ENCODE measurements at places on chromosomes 13 and 19.

DNA sequence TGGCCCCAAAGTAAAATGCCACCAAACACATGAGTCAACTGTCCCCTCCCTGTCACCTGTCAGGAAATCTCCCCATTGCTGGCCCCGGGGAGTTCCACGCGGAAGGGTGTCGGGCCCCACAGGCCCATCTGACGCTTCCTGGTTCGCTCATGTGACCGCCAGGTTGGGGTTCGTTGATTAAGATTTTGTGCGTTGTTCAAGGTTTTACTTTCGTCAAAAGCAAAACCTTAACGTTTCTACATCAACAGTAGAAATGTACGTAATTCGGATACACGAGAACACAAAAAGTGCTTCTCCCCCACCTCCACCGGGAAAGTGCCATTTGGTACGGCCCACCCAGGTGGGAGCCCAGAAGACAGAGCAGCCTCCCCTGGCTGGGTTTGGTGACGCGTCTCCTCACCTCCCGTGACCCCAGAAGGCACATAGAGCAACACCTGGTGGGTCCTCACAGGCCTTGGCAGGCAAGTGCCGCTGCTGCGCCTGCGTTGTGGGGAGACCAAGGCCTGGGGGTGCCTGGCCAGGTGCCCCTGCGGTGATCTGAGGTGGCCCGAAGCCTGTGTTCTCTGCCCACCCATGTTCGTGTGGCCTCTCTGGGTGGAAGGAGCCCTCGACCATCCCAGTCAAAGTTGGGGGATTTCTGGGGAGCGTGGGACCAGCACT lies 161.6 kb downstream of the KDM4B start:
- DNase-seq: peak; percentile 31

DNA sequence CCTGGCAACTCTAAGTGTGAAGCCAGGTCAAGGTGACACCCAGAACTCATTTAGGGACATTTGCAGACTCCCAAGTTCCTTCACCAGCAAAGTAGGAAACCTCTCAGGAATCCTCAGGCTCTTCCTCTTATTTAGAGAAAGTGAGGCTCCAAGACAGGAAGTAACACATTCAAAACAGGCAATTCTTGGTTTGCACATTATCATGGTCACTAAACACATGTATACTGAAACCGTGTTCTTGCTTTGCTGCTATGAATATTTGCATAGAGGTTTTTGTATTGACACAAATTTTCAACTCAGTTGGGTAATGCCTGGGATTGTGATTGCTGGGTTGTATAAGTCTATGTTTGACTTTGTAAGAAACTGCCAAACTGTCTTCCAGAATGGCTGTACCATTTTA lies 13.2 kb upstream of the URI1 start:
- DNase-seq: no peak

- DNase-seq: no peak
Observed at GRCh38 chr13:86976521-86977324, 694.4 kb upstream of the SLITRK5 start.

GRCh38 chr19:39359026-39359425 lies 16.8 kb downstream of the SAMD4B start:
- no peak for DNase-seq

DNA sequence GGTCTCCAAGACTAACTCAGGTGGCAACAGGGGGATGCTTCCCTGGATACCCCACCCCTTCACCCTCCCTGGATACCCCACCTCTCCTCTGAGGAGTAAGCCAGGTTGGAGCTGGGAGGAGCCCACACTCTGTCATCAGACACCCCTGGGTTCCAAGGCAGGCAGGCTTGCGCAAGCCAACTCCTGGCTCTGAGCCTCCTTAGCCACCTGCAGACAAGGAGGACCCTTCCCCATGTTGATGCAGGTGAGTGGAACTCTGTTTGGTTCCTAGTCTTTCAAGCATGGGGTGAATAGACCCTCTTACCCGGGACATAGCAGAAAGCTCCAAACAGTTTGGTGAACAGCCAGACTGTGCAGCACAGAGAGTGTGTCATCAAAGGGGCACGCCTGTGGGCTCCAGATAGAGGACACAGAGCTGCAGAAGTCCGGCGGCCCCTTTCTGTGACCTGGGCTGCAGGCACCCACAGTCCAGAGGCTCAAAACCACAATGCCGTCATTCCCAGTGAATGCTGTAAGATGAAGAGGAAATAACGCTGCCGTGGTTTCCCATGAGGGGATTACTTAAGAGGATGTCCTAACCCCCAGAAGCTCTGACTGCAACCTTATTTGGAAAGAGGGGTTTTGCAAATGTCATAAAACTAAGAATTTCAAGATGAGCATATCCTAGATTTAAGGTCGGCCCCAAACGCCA lies 12.1 kb upstream of the HAS1 start:
- no peak for DNase-seq

DNA sequence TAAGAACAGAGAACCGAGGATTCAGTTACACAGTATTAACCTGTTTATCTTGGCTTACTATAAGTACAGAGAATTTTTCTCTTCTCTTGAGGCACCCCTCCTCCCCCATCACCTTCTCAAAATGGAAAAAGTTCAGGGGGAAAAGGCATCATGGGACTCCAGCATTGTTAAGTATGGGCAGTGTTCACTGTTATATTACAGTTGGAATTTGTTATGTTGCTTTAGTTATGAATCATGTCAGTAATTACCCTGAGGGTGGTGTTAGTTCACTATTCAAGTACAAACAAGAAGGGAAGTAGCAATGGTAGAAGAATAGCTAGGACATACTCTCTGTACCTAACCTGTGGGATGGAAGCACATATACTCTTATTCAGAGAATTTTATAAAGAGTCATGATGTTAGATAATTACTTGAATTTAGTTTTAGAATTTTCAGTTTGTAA lies 12.0 kb downstream of the LPAR6 start:
- DNase-seq: no peak

- DNase-seq: no peak
Observed at GRCh38 chr13:76086729-76087128, 450.6 kb downstream of the LMO7 start.

- DNase-seq: no peak
Observed at GRCh38 chr19:52211926-52212571, 22.2 kb downstream of the PPP2R1A start.

DNA sequence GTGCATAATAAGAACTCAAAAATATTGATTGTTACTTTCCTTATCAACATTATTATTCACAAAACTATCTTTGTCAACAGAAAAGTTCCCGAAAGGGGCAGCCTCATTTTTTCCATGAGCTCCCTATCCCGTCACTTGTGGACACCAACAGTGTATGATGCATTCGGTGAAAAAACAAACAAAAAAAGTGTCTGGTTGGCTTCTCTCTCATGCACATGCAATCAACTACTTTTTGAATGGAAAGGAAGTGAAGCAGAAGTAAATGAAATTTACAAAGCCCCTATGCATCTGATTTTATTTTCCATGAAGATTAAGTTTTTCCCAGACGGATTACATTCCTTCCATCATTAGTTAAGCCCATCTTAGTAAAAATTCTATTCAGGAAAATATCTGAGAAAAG lies 526.9 kb downstream of the RFC3 start:
- no peak for DNase-seq

- DNase-seq: no peak
Observed at GRCh38 chr13:79336966-79337365, 69.1 kb downstream of the RBM26 start.

GRCh38 chr19:3125900-3126524 lies 9.8 kb upstream of the GNA15 start:
- DNase-seq: peak; percentile 53

DNA sequence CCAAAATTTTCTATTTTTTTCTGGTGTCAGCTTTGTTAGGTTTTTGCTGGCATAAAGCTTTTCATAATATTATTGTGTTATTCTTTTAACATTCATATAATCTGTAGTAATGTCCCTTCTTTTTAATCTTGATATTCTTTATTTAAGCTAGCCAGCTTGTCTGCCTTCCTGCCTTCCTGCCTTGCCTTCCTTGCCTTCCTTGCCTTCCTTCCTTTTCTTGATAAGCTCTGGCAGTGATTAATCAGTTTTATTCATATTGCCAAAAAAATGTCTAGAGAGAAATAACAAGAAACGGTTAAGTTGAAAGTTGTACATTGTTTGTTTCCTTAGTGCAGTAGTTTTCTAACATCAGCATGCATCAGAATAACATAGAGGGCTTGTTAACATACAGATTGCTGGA lies 257.5 kb downstream of the MAB21L1 start:
- DNase-seq: no peak

DNA sequence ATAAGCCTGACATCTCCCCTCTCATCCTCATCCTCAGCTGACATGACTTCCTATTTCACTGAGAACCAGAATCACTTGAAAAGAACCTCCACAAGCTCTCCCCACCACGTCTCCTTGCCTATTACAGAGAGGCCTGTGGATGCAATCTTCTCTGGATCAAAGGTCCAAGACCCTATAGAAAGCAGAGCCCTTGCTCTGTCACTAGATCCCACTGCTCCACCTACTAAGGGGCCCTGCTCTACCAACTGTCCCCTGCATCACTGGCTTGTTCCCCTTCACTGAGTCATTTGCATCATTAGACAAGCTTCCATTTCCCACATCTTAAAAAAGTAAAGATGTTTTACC lies 40.8 kb downstream of the RCBTB2 start:
- no peak for DNase-seq

GRCh38 chr19:3146677-3147100 lies 10.9 kb downstream of the GNA15 start:
- DNase-seq: no peak

DNA sequence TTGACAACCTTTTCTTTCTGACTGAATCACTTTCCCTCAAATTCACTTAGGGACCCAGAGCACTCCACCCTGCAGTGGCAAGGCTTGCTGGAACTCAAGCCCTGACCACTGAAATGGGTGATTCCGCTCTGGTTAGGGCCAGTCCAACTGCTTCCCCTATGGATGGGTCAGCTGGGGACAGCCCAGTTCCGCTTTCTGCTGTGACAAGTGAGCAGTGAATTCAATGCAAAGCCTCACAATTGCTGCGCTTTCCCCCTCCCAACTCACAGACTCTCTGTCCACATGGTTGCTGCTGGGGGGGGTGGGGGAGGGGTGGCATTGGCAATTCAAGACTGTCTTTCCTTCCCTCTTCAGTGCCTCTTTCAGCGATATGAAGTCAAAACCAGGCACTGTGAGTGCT lies 18.7 kb downstream of the CD70 start:
- DNase-seq: no peak

- no peak for DNase-seq
Observed at GRCh38 chr19:5615756-5616327, 6.7 kb downstream of the SAFB2 start.

DNA sequence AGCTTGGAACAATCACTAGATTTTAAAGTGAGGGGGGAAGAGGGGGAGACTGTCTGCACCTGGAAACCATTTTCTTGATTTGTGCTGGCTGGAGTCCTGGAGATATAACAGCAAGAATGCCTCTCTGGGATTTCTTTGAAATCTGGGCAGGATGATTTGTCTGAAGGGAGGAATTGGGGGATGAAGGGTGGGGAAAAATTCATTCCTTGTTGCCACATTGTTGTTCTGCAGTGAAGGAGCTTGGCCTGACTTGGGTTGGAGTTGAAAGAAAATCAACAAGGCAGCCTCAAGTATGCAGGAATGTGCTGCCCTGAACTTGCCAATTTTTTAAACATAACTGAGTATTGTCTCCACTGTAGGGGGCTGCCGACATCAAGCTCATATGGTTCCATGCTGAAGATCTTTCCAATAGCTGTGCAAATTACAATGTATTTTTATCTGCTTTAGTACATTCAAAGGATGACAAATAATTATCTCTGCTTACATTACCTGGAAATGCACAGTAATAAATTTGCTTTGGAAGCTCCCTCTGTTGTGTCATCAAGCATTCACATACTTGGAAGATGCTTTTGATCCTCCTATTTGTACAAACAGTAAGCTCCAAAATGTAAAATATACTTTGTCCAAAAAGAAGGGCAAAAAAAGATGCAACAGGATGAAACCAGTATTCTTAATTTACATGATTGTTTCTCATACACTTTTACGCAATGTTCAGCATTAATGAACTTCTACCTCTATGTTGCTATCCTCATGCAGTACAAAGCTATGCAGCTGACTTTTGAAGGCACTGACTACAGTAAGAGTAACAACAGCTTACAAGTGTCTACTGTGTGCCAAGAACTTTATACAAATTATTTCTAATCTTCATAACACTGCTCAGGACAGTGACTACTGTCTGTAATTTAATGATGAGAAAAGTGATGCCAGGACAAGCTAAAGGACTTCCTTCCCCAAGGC lies 627.9 kb upstream of the KLF12 start:
- DNase-seq: no peak

DNA sequence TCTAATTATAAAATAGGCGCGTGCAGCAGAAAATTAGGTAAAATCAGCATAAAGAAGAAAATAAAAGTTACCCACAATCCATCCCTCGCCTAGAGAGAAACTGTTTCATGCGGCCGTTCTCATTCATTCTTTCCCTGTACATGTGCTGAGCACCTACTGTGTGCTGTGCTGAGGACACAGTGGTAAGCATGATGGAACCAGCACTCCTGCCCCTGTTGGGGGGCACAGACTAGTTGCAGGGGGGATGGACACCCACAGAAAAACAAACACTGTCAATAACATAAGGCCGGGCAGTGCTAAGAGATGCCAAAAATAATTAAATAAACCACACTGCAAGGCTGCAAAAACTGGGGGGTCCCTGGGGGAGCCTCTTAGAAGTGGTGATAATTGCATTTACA lies 43.3 kb downstream of the PTPRS start:
- DNase-seq: no peak

DNA sequence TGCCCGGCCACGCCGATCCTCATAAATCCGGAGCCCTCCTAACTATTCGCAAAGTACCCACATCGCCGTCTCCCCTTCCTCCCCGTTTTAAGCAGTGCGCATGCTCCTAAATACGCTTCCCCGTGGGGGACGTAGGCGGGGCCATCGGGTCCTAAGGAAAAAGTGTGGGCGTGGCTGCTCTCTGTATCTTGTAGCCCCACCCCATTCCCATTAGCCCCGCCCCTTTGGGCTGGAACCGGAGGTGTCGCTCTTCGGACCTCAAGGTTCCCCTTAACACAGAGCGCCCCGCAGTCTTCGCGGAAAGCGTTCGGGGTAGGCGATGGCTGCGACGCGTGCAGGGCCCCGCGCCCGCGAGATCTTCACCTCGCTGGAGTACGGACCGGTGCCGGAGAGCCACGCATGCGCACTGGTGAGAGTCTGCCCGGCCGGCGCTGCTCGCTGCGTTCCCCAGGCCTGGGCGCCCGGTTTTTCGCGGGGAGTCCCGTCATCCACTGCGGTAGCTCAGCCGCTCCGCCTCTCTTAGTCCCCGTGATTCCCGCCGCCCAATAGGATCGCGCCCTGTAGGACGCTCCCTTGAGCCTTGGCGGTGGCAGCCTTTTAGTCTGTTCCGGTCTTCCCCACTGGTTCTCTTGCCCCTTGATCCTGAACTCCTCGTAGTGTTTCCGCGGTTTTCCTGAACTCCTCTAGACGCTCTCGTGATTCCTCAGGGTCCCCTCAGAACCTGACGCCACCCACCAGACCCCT lies at the start of gene ALDH16A1:
Gene ALDH16A1 (plus strand): TSS at position 213 of the 744 bp plus-strand sequence. CDS start 107 bp downstream, at position 320.
- DNase-seq: peak; percentile 99

- DNase-seq: no peak
Observed at GRCh38 chr19:7179917-7180306, 110.4 kb downstream of the ZNF557 start.
